ENCODE measurements at places on chromosomes 5 and 9.

- no peak for DNase-seq
Observed at GRCh38 chr9:71268871-71269635, 147.6 kb upstream of the TRPM3 start.

- no peak for DNase-seq
Observed at GRCh38 chr5:2577312-2578036, 174.0 kb downstream of the IRX2 start.

GRCh38 chr9:21395778-21396717 is 10.8 kb upstream of the IFNA2 start:
- DNase-seq, result peak; percentile 73

GRCh38 chr9:94301583-94301982 is 26.9 kb downstream of the NUTM2F start:
- DNase-seq, result no peak

GRCh38 chr9:126228111-126228780 is 98.4 kb upstream of the MVB12B start:
- no peak for DNase-seq

GRCh38 chr9:27784847-27785713 is 211.8 kb upstream of the C9orf72 start:
- no peak for DNase-seq

GRCh38 chr9:134455934-134456755 is 129.9 kb downstream of the RXRA start:
- peak; percentile 71 for DNase-seq

GRCh38 chr9:97406620-97407177 is 5.2 kb upstream of the TDRD7 start:
- no peak for DNase-seq

GRCh38 chr9:133846483-133847090 is 108.4 kb upstream of the SARDH start:
- no peak for DNase-seq
